Activated T-cell treated with anti-CD3 and anti-CD28 coated beads for 1 hour (primary cell): ENCODE measurements at places on chromosomes 11 and 22.

GRCh38 chr11:114610984-114611944 lies 15.7 kb upstream of the NXPE4 start:
- no peak for DNase-seq

DNA sequence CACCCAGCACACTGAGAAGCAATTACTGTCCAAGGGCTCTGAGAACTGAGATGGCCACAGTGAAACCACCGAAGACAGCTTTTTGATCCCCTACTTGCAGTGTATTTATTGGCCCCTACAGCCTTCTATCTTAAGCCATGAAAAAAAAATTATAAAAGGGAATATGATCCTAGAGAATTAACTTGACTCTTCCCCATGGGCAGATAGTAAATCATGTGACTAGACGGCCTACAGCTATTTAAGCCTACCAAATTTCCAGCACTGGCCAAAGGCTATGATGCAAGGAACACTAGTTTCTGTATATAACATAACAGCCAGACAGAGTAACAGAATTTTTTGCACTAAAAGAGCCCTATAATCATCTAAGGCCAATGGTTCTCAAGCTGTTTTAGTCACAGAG lies 53.8 kb downstream of the KCNA4 start:
- no peak for DNase-seq

- no peak for DNase-seq
These were observed 23.8 kb upstream of the HIKESHI start for GRCh38 chr11:86278226-86278625.

DNA sequence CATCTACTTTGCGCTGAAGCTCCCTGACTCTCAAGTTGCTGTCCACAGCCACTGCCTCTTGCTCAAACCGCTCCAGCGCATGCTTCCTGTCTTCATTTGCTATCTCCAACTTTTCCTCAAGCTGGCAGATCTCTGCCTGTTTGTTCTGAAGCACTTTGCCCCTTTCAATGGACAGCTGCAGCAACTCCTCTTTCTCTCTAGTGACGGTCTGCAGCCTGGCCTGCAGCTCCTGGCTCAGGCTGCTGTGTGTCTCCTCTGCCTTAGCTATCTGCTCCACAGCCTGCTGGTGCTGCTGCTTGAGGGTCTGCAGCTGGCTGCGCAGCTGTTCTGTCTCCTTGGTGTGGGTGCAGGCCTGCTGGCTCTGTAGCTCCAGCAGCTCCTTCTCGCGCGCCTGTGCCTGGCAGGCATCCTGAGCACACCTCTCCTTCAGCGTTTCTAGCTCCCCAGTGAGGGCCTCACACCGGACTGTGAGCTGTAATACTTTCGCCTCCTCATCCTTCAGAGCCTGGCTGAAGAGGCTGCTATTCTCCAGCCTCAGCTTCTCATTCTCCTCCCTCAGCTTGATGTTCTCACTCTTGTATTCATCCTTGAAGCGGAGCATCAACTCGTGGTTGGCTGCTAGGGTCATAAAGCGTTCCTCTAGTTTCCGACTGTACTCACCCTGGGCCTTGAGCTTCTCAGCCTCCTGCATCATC lies 723 bp downstream of the CCDC89 start:
- DNase-seq, result no peak

DNA sequence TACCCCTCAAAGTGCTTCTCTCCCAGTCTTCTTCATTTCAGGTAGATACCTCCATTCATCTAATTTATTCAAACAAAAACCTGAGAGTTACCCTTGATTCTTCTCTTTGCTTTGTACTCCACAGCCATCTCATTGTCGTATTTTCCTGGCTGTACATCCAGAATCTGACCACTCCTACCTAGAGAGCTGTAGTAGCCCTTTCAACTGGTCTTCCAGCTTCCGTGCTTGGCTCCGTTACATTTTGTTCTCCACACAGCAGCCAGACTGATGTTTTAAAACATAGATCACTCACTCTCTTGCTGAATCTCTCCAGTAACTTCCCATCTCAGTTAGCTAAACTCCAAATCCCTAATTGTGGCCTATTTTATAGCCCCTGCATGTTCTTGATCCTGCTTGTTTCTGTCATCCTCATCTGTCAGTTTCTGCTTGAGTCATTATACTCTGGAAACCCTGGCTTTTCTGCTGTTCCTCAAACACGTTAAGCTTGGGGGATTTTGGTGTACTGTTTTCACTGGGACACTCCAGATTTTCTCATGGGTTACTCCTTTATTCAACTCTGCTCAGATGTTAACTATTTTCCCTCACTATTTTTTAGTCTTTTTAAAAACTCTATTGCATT lies 7.4 kb downstream of the SPCS2 start:
- no peak for DNase-seq

DNA sequence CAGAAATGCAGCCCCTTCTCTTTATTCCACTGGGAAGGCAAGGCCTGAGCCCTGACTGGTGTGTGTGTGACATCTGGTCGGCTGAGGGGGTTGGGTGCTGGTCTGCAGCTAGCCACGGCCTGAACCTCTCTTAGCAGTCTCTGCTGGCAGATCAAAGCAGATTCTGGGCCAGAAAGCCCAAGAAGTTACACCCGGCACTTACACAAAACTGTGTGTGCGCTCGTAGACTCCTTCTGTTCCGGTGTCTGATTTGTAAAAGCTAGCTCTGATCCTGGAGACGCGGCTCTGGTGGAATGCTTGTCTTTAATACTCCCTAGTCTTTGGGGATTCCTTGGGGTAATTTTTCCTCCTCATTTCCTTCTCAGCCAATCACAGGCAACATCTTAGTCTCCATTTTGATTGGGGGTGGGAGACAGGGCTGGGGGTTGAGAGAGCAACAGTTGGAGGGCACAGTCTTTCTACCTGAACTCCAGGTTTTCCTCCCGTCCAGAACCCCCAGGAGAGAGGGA lies 5.5 kb downstream of the PKNOX2 start:
- no peak for DNase-seq

GRCh38 chr11:111729071-111729830 lies 36.9 kb downstream of the PPP2R1B start:
- DNase-seq, result no peak

DNA sequence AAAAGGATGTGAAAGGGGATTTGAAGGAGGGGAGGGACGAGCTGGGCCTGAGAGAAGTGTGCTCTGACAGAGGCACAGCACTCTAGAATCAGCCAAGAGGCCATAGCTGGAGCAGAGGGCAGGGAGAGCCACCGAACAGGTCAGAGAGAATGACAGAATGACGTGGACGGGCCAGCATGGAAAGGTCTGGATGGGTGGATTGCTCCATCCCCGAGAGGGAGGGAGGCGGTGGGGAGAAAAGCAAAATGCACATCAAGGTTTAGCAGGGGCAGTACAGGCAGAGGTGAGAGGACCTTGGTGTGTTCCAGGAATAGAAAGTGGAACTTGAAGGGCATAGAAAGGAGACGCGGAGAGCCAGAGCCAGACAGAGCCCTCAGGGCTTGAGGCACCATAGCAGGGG lies 6.9 kb downstream of the PMM1 start:
- no peak for DNase-seq

DNA sequence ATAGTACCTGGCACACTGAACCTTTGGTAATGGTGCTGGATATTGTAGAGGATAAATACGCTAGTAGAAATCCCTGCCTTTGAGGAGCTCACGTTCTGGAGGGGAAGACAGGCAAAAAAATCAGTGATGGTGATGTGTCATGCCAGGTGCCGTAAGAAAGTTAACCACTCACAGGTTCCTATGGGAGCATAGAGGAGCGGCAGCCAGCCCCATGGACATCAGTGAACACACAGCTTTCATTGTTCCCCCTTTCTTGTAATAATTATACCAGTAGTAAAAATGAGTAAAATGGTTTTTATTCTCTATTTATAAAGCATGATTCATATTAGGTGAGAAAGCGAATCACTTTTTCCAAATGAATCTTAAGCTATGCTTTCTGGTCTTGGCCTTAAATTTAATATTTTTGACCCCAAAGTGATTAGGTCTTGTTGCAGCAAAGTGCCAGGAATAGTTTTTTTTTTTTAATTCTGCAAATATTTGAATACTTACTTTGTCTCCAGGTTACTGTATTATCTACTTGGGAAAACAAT lies 57.9 kb downstream of the UVRAG start:
- no peak for DNase-seq

DNA sequence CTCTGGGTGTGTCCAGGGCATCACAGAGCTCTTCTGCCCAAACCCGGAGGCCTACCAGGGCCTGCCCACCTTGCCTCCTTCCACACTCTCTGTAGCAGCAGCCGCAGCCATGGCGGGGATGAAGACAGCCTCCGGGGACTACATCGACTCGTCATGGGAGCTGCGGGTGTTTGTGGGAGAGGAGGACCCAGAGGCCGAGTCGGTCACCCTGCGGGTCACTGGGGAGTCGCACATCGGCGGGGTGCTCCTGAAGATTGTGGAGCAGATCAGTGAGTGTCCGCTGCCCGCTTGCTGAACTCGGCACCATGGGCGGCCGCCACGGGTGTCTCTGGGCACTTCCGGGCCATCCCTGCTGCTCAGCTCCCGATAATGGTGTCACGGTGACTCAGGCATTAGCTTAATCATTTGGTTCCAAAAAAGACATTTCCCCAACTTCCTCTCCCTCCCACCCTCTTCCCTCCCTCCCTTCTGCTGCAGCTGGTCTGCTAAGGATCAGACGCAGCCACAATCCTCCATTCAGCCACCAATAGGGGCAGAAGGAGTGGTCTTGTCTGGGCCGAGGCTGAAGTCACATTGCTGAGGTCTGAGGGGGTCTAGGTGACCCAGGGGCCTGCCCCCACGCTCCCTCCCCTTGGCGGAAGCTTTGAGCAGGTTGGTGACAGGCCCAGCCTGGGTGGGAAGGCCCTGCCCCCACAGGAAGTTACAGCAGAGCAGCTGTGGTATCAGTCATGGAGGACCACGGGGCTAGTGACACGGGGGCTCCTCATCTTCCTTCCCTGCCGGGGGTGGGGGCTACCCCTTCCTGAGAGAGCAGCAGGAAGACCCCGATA lies 950 bp downstream of the FERMT3 start:
- peak; percentile 58 for DNase-seq

DNA sequence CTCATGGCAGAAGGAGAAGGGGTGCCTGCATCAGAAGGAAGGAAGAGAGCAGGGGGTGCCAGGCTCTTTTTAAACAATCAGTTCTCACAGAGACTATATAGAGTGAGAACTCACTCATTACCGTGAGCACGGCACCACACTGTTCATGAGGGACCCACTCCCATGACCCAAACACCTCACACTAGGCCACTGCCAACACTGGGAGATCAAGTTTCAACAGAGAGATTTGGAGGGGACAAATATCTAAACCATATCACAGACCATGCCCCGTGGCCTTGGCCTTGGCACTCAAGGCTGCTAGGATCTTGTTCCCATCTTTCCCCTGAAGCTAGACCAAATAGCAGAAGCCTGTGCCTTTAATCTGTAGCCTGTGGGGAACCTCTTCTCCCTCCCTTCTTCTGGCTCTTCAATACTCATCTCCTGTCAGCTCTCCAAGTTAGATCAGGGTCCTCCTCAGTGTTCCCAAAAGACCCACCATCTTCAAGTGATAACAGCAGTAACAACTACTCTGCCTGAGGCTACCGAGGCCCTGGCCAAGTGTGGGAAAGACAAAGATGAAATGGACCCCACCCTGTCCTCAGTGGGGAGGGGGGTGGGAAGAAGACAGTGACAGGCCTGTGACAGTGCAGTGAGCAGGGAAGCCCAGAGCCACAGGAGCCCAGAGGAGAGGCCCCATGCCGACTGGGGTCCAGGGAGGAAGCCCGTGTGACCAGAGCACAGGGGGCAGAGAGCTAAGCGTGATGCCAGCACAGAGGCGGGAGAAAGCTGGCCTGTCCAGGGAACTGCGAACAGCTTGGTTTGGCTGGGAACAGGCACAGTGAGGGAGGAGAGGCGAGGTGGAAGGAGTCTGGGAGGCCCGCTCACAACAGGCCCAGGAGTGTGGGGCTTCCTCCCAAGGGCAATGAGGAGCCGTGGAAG lies 72.6 kb downstream of the MYO7A start:
- no peak for DNase-seq

- DNase-seq, result no peak
These were observed 64.6 kb downstream of the MORC2 start for GRCh38 chr22:30903876-30904460.

DNA sequence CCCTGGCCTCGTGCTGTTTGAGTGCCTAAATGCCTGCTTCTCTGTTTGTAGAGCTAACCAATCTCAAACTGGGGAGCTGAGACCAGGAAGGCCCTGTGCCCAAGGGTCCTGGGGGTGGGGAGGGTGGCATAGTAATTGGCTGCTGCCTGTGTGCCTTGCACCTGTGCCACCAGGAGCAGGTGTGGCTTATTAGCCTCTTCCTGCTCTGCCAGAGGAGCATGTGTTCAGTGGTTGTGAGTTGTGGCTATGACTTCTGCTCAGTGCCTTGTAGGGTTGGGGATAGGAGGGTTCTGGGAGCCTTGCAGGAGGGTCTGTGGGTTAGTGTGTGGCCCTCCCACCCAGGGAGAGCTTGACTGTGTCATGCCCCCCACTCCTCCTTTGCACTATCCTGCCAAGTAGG lies 109.2 kb downstream of the ZBTB16 start:
- DNase-seq, result no peak
